ENCODE measurements at places on chromosomes 1 and 21.

- peak; percentile 30 for DNase-seq
Measured at GRCh38 chr1:186628910-186629309, 51.3 kb downstream of the PTGS2 start.

GRCh38 chr1:243623841-243624240 lies 226.2 kb downstream of the AKT3 start:
- DNase-seq, result no peak

GRCh38 chr1:8625981-8626898 lies 191.2 kb downstream of the RERE start:
- no peak for DNase-seq

GRCh38 chr1:155882235-155882634 lies 22.9 kb downstream of the SYT11 start:
- no peak for DNase-seq

DNA sequence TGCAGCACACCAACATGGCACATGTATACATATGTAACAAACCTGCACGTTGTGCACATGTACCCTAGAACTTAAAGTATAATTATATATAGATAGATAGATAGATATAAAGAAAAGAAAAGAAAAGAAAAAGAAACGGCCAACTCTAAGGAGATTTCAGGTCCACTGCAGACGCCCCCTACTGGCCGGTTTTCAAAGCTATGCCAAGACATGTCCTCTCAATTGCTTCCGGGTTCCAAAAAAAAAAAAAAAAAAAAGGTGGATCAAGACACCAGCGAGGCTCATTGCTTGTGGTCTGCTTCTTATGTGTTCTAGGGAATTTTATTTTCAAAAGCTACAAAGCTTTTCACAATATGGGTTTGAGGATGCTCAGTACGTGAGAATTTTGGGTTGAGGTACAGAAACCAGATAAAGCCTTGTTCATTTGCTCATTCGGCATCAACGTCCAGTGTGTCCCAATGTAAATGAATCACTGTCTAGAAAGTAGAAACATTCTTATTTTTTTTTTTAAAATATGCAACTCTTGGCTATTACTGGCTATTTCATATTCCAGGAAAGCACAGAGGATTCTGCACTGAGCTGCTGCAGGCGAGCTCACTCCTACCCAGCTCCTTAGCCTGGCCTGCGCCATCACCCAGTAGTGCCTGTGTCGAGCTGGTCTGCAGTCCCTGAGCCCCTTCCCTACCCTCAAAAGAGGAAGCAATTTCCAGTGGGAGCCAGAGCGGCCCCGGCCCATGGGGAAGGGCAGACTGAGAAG lies 643.0 kb downstream of the KIF26B start:
- no peak for DNase-seq

GRCh38 chr1:12113433-12114339 lies 50.6 kb downstream of the TNFRSF8 start:
- DNase-seq, result no peak

- peak; percentile 15 for DNase-seq
Measured at GRCh38 chr1:211751438-211751837, 76.0 kb upstream of the NEK2 start.

DNA sequence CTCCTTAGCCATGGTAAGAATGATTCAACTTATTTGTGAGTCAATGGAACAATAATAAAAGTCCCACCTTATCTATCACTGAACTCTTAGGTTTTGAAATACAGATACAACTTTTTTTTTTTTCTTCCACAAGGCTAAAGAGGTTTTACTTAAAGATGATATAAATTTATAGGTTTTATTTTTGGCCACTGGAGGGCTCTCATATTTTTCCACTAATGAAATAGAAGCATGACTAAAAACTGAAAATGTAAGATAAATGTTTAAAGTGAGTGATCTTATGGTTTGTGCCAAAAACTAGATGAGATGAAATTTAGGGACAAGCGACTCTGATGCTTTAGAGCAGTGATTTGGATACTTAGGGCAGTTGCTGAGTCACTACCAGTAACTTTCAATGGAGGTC lies 499.0 kb downstream of the NUF2 start:
- DNase-seq, result no peak

DNA sequence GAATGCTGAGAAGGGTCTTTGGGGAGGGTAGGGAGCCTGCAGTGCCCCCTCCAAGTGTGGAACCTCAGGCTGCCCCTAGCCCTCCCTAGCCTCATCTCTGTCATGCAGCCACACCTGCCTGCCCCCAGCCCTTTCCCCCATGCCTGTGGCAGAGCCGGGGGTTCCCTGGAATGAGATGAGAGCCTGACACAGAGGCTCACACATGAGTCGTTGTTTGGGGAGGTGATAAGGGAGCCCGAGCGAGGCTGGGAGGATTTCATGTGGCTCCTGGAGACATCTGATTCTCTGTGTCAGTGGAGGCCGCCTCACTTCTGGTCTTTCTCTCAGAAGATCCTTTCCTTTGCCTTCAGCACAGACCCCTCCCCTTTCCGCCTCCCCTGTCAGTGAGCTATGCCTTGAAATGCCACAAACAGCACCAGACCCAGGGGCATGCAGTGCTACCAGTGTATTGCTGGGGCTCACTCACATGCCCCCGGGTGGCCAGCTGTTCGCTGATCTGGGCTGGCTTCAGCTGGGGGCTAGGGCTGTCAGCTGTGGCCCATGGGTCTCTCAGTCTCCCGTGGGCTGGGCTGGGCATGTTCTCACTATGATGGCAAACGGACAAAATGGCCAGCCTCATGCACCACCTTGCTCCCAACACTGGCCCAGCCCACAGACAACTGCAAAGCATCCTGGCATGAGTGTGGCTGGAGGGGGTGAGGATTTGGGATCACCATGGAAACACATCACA lies 102.6 kb downstream of the AJAP1 start:
- DNase-seq, result no peak

- no peak for DNase-seq
Measured at GRCh38 chr1:174171073-174171472, 11.8 kb downstream of the RABGAP1L start.

DNA sequence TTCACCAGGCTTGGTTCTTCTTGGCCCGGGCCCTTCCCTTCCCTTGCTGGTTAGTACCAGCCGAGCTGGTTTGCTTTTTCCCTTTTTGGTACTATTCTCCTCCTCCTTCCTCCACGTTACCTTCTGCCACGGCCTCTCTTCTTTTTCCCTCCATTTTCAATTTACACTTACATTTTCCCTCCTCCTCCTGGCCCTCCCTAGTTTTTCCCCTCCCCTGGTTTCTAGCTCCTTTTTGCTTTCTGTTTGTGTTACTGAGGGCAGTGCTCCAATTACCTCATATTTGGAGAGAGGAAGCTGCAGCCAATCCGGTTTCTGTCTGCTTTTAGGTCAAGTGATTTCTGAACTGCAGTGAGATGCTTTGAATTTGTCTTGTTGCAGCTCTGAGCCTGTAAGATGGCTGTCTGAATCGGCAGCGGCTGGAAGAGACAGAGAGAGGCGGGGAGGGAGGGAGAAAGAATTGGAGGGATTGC lies 63.7 kb downstream of the MACF1 start:
- DNase-seq, result peak; percentile 62

- no peak for DNase-seq
Measured at GRCh38 chr1:13871886-13872285, 171.9 kb downstream of the PRDM2 start.

GRCh38 chr1:178271471-178271870 lies 177.6 kb downstream of the RASAL2 start:
- DNase-seq, result no peak

DNA sequence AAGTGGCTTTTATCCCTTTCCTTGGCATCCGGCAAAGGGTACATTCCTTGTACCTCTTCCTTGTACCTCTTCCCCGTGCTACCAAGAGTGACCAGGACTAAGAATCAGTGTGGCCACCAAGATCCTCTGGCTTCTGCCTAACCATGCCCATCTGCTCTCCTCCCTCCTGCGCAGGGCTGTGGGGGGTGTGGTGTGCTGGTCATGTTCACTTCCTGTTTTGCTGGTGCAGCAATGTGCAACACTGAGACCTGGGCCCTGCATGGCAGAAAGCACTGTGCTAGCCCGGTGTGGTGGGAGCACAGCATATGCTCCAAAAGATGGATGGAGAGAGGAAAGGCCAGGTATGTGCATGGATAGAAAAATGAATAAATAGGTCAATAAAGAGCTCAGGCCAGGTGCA lies 33.3 kb upstream of the TENT5C start:
- peak; percentile 12 for DNase-seq

GRCh38 chr1:159239551-159240220 lies 35.0 kb downstream of the ACKR1 start:
- peak; percentile 18 for DNase-seq

DNA sequence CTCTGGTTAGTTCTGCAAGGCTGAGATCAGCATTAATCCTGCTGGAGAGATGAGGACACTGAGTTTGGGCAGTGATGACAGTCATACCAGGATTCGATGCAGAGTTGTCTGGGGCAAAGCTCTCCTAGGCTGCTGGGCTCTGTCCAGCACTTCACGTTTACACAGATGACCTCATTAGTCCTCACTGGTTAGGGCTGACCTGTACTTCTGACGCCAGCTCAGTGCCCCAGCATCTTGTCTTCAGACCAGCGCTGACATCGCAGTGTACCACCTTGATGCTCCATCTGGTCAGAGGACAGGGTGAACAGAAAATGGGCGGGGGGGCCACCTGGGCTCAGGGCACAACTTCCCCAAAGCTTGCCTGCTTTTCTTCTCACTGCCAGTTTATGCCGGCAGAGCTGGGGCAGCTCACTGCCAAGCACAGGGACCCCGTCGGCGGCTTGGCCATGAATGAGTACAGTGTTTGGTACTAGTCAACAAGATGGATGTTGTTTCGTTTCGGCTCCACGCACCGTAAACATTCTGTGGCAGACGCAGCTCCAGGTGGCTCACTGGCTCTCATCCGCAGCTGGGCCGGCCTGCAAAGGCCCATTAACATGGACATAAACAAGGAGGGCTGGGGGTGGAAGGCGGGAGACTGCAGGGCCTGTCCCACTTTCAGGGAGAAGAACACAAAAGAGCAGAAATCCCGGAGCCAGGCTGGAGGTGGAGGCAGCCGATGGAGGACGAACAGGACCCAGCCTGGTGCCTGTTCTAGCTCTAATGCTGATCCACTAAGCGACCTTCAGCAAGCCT lies 118.7 kb downstream of the GLIS1 start:
- no peak for DNase-seq

GRCh38 chr1:15445390-15446122 lies 7.3 kb downstream of the CTRC start:
- DNase-seq, result no peak

DNA sequence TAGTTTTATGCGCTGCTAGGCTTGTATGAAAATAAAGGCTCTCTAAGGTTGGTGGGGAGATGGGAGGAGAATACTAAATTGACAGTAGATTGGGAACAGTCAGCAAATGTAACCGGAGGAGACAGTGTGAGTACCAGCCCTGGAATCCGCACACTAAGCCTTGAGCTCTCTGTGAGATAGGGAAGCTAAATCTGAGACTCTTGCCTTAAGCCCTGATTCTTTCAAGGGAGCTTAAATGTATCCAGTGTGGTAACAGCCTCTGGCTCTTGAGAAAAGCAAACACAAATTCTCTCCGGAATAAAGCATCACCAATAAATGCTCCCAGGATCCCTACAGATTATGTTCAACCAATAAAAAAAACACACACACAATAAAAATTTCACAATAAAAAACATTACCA lies 33.0 kb upstream of the PDPN start:
- DNase-seq, result no peak

- no peak for DNase-seq
Measured at GRCh38 chr1:41358131-41359021, 2.9 kb upstream of the FOXO6 start.

DNA sequence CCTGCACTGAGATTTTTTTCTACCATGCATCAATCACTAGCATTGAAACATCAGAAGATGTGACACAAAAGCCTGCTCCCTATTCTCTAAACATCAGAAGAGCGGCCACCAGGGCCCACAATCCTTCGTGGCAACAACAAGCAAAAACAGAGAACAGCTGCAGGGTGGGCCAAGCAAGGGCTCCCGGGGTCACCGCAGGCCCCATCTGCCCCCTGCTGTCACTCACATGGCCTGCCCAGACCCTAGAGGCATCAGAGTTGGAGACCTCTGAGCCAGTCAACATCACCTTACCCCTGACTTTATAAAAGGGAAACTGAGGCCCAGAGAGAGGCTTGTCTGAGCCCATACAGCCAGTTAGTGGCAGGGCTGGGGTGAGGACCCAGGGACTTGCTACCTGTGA lies 1.8 kb downstream of the LAPTM5 start:
- DNase-seq, result no peak

DNA sequence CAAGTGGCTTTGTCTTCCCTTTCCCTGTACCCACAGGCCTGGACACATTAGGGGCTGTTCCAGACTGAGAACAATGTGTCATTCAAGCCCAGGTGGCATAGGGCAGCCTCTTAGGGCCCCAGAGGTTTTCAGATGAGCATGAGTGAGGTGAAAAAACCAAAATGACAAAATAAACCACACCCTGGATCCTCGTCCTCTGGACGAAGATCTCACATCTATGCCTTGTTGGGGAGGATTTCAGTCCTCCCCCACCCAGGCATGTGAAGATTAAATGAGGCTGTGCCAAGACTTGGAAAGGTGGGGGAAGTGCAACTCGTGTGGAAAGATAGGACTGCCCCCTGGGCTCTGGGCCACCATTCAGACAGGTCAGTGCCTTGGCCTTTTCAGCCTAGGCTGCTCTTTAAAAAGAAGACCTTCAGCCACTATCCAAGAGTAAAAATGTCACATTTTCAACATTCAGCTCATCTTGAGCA lies 32.8 kb upstream of the IL19 start:
- peak; percentile 71 for DNase-seq

GRCh38 chr1:15430787-15431570 lies 7.3 kb upstream of the CTRC start:
- peak; percentile 83 for DNase-seq

GRCh38 chr1:41666981-41667631 lies 182.6 kb upstream of the EDN2 start:
- peak; percentile 85 for DNase-seq

- DNase-seq, result peak; percentile 11
Measured at GRCh38 chr21:38306433-38307141, 49.8 kb downstream of the KCNJ15 start.

- DNase-seq, result no peak
Measured at GRCh38 chr1:204294357-204294756, 65.4 kb downstream of the PLEKHA6 start.

- DNase-seq, result no peak
Measured at GRCh38 chr1:161190962-161191521, 7.8 kb downstream of the ADAMTS4 start.

DNA sequence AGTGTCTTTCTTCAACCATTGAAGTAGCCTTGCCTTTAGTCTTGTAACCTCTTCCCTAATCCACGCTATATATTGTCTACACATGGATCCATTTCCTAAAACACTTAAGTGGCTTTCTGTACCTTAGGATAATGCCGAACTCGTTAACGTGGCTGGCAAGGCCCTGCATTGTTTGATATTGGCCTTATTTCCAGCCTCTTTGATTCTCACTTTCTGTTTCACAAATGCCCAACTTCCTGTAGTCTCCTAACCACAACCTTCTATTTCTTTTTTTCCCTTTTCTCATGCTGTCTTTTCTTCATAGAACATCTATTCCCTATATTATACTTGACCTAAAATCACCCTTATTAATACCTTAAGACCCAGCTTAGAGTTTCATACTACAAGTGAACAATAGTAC lies 536.0 kb downstream of the LMO4 start:
- DNase-seq, result no peak

- no peak for DNase-seq
Measured at GRCh38 chr21:46006547-46007491, 25.2 kb downstream of the COL6A1 start.
